Fibroblast of gingiva (primary cell): ENCODE measurements at places on chromosomes 12 and 14.
A peak's percentile ranks its signal among the peaks of the same experiment; 100 is the strongest.

DNA sequence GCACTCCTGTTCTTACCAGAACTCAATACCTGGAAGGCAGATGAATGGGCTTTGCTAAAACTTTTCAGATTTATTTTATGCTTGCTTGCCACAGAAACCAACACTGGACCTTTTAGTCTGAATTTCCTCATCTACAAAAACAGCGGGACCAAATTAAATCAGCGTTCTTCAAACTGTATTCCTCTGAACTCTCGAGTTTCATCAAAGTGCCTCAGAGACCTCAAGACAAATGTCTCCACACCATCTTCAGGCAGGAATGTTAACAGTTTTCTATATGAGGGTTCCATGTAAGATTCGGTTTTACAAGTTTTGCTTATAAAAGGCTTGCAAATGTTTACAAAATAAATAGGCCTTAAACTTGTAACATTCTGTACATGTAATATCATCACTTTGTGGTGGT, 74.6 kb downstream of the MED13L start:
- DNase-seq: peak; percentile 72

- no peak for DNase-seq
These were observed 3.5 kb downstream of the SERPINA5 start for GRCh38 chr14:94584591-94585280.

DNA sequence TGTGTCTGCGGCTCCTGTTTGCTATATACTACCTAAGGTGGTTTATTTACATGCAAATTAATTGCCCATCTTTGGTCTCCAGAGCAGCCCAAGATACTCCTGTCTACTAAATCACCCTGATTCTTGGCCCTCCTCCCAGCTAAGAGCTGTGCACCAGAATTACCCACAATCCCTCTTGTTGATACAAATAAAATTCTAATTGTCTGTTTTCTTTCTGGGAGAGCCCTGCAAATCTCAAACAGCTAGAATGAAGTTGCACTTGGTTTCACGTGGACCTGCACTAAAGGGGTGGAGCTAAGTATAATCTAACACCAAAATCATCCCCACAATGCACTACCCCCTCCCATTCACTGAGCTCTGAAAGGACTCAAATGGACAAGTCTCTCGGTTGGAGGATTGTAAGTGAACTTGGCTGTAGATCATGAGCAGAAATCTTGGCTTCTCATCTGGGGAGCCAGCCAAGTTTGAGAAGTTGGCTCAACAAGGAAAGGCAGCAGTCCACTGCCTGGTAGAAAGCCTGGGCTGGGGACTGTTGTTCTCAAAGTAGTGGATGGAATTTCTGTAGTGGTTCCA, 6.6 kb downstream of the MAX start:
- DNase-seq: peak; percentile 85

GRCh38 chr12:71639341-71639760, 24.3 kb downstream of the ZFC3H1 start:
- DNase-seq: no peak

GRCh38 chr14:71060825-71061455, 153.7 kb downstream of the PCNX1 start:
- no peak for DNase-seq
